ENCODE measurements at places on chromosomes 13 and 19.

DNA sequence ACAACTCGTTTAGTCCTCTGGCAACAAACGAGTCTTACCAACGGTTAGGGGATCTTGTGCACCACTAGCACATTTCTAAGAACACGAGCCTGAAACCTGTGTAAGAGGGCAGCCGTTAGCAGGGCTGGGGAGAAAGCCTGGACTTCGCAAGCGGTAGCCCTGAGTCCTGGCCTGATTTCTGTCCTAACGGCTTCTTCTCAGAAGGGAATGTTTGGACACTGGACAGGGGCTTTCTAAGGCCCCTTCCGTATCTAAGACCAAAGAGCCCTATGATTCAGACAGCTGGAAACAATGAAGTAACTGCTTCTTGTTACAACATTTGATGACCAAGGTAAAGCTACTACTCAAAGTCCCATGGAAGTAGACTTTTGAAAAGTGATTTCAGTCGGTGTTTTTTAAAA, 2.2 kb downstream of the ANKRD10 start:
- no peak for DNase-seq

- no peak for DNase-seq
Measured at GRCh38 chr19:28345811-28346210, 867.1 kb downstream of the UQCRFS1 start.

- no peak for DNase-seq
Measured at GRCh38 chr13:76889254-76889653, 3.0 kb upstream of the KCTD12 start.

DNA sequence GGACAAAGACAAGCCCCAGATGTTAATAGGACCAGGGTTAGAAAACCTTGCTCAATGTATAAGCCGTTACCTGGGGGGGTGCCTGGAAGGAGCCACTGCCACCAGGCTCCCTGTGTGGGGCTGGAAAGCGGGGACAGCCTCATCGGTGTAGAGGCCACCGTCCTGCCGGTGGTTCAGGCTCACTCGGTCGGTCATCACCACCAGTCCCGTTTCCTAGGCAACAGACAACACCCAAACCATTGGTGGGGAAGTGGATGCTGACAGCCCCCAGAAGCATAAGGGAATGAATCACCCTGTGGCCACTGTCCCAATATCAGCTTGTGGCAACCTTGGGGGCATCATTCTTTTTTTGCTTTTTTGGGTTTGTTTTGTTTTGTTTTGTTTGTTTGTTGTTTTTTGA, 55.8 kb downstream of the CPAMD8 start:
- DNase-seq, result no peak

- DNase-seq, result no peak
Measured at GRCh38 chr13:34577051-34577450, 365.0 kb upstream of the NBEA start.

GRCh38 chr13:79534596-79534995, 53.6 kb downstream of the NDFIP2 start:
- DNase-seq, result no peak

- no peak for DNase-seq
Measured at GRCh38 chr19:15790096-15790495, 2.6 kb downstream of the OR10H5 start.

- no peak for DNase-seq
Measured at GRCh38 chr13:23323946-23324709, 109.4 kb downstream of the SACS start.

- no peak for DNase-seq
Measured at GRCh38 chr13:99624936-99625540, 123.8 kb downstream of the TM9SF2 start.

DNA sequence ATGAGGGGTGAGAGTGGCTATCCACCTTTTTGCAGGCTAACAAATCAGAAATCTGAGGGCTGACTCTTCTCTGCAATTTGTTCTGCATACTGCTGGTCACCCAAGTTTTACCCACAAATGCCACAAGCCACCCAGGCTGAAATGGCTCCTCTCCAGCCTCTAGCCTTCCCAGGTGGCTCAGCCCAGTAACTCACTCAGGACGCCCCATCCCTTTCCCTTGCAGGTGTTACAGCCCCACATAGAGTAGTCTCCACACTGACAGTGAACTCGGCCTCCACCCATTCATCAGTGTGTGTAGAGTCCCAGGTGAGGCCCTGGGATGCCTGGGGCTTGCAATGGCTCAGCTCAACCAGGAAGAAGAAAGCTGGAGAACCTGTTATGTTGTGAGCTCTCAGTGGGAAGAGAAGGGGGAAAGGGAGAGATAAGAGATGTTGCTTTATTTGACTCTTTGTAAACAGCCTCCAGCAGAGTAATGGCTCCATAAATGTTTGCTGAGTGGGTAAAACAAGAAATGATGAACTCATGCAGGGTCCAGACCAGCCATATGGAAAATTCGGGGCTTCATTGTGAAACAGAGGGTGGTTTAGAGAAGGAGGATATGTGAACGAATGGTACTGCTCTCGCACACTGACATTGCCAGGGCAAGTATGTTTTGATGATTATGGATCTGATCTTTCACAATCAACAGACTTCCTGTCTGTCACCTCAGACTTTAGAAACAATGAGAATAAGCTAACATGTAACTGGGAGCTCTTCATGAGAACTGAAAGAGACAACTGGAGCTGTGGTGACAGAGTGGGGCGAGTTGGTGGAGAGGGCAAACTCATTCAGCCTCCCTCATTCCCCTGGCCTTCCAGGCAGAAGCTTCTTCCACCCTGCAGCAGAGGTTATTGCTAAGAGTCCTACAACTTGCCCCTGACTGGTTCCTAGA, 74.2 kb upstream of the RFC3 start:
- DNase-seq, result no peak

DNA sequence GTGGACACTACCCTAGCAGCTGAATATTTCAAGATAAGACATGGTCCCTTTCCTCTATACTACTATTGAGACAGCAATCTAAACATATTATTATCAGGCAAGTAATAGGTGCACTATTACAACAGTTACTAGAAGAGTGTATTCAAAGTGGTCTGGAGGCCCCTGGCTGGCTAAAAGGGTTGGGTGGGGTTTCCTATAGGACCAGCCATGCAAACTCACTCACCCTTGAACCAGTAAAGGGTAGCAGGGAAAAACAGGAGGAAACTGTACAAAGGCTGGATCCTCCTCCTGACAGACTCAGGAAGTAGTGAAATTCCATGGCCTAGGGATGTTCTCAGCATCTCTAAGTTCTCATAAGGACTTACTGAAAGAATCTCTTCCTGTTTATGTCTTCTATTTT, 7.7 kb downstream of the SMAD9 start:
- DNase-seq, result no peak

- DNase-seq, result no peak
Measured at GRCh38 chr19:710767-711166, 2.0 kb downstream of the PALM start.

DNA sequence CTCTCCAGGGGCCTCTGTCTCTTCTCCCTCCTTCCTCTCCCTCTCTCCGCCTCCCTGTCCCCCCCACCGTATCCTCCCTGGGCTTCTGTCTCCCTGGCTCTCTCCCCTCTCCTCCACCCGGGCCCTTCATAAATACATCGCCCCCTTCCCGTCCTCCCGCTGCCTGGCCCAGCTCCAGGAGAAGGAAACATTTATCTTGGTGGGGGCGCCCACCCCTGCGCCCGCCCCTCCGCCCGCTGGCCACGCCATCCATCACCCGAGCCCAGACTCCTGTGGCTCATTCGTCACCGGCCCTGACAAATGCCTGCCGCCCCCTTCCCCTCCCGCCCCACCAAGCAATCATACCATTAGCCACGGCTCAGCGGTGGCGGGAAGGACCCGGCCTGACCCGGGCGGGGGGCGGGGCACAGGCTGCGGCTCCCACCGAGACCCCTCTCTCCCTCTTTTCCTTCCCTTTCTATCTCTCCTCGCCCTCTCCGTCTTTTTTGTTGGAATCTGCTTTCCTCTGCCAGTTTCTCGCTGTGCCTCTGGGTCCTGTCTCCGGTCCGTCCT, 2.6 kb upstream of the MEIS3 start:
- no peak for DNase-seq

- DNase-seq, result no peak
Measured at GRCh38 chr13:111514610-111515306, 194.3 kb downstream of the TEX29 start.

DNA sequence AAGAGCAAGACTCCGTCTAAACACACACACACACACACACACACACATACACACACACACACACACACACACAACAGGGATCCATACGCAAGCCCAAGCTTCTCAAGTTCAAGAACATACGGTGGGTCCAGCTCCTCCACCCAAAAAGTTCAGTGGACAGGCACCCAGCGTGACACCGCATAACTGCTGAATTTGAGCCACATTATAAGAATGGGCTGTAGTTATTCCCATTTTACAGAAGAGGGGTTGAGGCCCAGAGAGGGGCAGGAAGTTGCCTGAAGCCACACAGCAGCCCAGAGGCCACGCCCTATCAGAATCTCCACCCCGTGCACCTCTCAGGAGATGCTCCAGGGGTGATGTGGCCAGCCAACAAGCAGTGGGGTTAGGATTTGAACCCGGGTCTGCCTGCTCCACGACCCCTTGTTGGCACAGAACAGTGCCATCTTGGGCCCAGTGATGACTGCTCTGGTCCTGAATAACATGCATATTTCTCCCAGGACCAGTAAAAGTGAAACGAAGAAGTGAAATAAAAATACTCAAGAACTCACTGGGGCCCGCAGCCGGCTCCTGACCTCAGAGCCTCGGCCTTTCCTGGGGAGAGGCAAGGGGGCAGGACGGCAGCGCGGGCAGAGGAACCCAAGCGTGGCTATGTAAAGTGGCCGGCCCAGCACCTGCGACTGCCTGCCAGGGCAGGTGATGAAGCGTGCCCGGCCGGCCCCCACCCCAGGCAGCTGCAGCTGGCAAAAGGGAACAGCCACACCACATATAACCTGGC, 61.9 kb downstream of the AP1M1 start:
- DNase-seq, result no peak

DNA sequence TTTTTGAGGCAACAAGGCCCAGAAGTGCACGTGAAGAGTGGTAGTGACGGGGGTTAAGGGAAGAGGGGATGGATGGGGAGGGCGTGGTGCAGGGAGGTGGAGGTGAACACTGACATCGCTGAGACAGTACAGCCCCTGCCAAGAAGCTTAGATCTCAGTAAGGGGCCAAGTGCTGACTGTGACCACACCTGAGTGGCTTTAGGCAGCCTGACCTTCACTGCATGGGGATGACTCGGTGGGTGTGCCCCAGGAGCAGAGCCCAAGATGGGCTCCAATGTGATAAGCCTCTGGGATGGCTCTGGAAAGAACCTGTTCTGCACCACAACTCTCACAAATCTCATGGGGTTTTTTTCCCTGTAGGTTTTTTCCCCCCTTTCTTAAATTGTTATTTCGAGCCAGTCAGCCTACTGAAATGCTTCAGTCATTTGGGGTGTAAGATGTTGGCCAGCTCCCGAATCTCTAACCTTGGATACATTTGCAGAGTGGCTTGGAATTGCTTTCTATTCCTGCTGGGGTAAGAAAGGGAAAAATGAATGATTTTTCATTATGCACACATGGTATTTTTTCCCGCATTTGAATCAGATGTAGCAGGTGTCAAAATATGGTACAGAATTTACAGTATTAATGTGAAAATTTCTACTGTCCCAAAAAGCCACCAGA, 165.0 kb downstream of the TM9SF2 start:
- no peak for DNase-seq

DNA sequence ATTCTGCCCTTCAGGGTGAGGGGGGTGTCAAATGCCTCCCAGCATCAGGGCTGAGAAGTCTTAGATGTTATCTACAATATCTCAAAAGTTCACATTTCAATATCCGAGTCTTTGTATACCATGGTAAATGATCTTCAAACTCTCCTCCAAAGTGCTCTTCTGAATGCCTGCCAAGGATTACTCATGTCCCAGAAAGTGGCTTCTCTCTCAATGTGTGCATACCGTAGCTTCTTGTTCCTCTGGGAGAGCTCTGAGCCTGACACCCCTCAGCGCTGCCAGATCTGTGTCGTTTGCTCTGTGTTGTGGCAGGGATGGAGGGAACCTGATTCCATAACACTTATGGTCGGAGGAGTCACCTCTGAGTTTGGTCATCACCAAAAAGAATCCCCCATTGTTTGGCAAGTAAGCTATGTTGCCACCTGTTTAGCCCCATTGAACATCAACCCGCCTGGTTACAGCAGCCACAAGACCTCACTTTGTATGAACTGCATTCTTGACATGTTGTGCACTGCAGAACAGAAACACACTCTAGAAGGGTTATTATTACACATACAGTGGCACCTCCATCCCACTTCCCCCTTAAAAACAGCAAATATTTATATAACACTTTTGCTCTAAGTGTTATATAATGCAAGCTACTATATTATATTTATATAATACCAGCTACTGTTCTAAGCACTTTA, 163.1 kb upstream of the MIR17HG start:
- no peak for DNase-seq

DNA sequence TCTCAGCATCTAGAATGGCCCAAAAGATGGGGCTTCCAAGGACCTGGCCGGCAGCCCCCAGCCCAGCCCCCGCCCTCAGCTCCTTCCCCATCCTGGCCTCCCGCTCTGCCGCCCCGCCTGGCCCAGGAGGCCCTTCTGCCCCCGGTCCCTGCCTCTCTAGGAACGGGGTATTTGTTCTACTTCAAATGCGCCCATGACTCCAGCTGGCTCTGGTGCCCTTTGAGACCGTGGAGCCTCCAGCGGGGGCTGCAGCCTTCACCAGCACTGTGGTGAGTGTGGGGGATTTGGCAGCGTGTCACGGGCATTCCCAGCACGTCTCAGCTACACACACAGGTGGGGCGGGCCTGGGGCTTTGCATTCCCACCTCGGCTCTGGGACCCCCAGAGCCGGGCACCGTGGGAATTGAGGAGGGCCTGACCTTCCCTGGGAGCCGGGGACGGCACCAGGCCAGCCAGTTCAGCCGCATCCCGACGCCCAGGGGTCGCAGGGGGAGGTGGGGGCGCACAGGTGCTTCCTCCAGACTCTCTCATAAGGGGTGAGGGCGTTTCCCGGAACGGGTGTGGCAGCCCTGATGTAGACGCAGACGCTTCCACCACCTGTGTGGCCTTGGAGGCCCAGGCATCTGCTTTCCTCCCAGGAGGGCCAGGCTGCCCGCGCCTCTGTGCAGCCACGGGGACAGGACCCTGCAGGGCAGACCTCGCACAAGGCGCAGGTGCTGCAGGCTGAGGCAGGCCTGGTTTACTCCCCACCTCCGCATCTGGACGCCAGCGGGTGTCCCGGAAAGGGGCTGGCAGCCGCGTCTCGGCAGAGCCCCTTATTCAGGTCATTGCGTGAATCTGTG, 947 bp downstream of the ATP4B start:
- no peak for DNase-seq

DNA sequence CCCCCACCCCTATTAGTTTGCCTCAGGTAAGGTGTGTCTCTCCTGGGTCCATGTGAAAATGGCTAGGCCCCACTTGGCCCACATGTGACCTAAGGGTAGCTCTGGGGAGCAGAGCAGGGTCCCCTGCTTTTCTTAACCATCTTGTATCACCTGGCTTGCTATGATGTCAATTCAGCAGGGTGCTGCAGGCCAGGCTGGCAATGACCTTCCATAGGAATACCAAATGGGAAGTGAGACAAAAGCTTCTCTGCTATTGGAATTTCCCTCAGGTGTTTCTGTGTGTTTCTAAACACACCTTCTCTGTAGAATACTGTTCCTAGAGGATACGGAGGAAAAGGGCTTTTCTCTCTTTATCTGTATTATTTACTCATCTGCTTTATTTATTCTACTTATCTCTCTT, 35.7 kb upstream of the DACH1 start:
- no peak for DNase-seq

- peak; percentile 76 for DNase-seq
Measured at GRCh38 chr19:4870025-4870700, 2.7 kb upstream of the PLIN3 start.
